Cerebellar cortex (tissue), 1 donor: ENCODE measurements at places on chromosomes 1 and 21.

DNA sequence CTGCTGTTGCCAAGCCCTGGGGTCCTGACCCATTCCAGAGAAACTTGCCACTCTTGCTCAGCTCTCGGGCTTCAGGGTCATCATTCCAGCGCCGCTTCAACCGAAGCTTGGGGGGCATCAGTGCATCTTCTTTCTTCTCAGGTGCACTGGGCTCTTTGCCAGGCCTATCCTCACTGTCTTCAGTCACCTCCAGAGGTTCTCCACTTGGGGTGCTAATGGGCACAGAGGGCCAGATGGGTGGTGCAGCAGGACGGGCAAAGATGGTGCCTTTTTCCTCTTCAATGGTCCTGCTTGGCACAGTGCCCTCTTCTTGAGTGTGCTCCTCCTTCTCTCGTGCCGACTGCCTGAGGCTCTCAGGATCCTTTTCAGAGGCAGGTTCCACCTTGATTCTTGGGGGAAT is 13.3 kb downstream of the ETV3 start:
- DNase-seq: no peak

DNA sequence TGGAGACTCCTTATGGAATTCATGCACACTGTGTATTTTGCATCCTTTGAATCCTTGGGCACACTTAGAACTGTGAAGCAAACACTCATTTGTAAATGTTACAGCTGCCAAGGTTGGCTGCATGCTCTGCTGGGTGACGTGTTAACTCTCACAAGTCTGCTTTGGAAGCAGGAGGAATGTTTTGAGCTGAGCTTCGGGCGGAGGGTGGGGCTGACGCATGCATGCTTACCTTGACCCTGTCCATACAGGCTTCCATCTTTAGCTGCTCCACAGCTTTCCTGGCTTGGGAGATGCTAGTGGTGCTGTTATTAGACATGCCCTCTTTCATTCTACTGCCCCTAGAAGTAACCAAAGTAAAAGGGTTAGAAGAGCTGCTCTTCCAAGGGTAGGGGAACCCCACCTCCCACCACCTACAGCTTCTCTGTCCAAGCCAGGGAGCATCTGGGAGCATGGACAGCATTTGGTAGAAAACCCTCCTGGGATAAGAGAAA is 66.0 kb downstream of the GNG4 start:
- DNase-seq: peak; percentile 7

DNA sequence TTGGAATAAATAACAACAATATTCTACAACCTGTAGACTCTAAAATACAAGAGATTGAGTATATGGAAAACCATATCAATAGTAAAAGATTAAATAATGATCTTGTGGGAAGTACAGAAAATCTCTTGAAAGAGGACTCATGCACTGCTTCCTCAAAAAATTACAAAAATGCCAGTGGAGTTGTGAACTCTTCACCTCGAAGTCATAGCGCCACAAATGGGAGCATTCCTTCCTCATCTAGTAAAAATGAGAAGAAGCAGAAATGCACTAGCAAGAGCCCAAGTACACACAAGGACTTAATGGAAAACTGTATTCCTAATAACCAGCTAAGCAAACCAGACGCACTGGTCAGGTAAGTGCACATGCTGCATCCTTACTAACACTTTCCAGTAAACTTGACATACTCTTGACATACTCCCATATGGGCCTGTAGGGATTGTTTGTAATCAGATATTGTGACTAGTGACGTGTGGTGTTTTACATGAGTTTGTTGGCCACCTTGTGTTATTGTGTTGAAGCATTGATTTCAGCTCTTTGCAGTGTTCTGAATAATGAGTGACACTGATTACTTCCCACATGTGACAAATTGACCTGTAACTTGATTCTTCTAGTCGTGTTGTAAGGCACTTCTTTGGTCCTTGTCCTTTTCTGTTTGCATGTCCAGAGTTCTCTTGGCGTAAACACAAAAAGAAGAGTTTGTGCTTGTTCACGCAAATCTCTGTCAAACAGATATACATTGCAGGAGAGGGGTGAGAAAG is 28.0 kb downstream of the MACO1 start:
- no peak for DNase-seq

- DNase-seq: no peak
These were observed 205.5 kb downstream of the RPS6KC1 start for GRCh38 chr1:213256438-213257087.

- DNase-seq: no peak
These were observed 12.1 kb downstream of the LRP8 start for GRCh38 chr1:53315456-53316423.

- DNase-seq: peak; percentile 10
These were observed 38.2 kb downstream of the MATN1 start for GRCh38 chr1:30684881-30685795.

DNA sequence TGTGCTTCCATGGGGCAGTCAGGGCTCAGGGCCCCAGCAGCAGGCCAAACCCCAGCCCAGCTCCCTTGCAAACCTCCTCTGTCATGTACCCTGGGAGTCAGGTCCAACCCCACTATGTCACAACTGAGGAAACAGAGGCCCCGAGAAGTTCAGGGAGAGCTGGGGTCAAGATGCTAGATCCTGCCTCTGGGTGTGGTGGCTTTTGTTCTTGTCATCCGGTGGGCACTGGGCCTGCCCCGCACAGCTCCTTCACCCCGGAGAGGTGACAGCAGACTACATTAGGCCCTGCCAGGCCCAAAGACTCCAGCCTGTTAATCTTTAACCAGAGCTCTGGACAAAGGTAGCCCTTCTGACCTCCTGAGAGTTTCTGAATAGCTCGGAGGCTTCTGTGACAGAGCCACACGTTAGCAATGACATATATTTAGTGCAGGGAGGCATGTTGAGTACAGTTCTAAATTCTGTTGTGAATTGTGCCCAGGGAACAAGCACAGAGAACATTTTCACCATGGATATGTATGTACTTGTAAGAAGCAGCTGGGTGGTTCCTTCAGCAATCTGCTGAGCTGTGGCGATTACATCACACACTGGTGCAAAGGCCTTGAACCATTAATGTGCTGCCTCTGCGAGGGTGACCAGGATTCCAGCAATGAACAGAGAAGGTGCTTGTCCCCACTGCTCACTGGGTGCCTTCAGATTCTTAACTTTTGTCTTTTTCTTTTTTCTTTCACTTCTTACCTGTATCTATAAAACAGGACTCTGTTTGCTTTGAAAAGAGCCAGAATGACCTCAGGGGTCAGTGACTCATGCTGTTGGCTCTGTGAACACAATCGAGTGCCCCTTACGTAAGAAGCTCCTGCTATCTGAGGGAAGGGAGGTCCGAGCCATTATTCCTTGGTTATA is 102.8 kb downstream of the RHOU start:
- no peak for DNase-seq

GRCh38 chr1:244353551-244354091 is 98.1 kb downstream of the ADSS2 start:
- no peak for DNase-seq

- no peak for DNase-seq
These were observed 84.3 kb upstream of the SPATA6 start for GRCh38 chr1:48556186-48556850.

- DNase-seq: no peak
These were observed 197.4 kb downstream of the GRIK3 start for GRCh38 chr1:36836916-36837315.

GRCh38 chr21:36337099-36337509 is 17.1 kb downstream of the MORC3 start:
- DNase-seq: no peak

DNA sequence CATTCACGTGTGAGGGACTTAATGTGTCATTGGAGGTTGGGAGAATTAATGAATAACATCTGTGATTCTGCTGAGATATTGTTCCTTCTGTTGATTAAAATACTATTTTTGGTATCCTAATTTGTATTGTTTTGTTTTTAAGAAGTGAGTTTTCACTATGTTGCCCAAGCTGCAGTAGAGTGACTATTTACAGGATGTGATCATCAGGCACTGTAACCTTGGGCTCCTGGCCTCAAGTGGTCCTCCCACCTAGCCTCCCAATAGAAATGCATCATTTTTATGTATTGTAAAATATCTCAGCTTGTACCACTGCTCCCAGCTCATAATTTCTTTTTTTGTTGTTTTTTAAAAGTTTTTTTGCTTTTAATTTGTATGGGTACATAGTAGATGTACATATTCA is 14.3 kb downstream of the ALG6 start:
- no peak for DNase-seq

GRCh38 chr1:19710825-19711611 is 46.3 kb downstream of the HTR6 start:
- no peak for DNase-seq
